Left ventricle myocardium inferior (tissue), 1 donor: ENCODE measurements at places on chromosomes 16 and 17. TPM values are rescaled to one million over a fixed set of nuclear protein-coding genes. Genes with fewer than 3 reads are reported as not detected.
A peak's percentile ranks its signal among the peaks of the same experiment; 100 is the strongest.

DNA sequence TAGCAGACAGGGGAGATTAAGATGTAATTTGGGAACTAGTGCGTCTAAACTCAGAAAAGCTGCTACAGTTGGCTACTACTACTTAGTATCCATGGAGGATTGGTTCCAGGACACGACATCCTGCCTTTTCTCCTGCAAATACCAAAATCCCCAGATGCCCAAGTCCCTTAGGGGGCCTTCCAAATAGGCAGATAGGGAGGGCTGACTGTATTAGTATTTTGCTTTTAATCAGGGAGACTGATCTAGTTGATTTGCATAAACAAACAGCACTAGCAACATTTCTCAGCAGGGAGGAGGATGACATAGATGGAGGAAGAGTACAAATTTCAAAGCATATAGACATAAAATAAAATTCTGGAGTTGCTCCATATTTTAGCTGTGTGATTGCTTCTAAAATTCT lies 621.6 kb upstream of the GOT2 start:
- DNase-seq, result no peak

- DNase-seq, result no peak
These were observed 9.2 kb downstream of the CHD3 start for GRCh38 chr17:7897773-7898172.

ATP6V0D1 gene
- total RNA-seq, result 65.8 TPM

- no peak for DNase-seq
These were observed 25.0 kb downstream of the CYB561 start for GRCh38 chr17:63420868-63421680.

DNA sequence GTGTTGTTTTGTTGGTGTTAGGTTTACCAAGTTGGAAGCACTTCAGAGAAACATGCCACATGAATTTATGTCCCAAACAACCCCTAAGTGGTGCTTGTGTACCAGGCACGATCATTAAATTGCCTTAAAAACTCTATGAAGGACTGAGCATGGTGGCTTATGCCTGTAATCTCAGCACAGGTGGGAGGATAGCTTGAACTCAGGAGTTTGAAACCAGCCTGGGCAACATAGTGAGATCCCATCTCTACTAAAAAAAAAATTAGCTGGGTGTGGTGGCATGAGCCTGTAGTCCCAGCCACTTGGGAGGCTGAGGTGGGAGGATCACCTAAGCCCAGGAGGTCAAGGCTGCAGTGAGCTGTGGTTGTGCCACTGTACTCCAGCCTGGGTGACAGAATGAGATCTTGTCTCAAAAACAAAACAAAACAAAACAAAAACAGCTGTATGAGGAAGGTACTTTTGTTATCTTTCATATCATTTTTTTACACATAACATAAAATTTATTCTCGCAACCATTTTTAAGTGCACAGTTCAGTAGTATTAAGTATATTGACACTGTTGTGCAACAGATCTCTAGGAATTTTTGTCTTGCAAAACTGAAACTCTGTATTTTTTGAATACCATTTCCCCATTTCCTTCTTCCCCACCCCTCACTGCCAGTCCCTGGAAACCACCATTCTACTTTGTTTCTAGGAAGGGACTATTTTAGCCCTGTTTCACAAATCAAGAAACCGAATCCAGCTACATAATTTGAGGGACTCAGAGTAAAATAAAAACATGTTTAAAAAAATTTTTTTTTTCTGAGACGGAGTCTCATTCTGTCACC lies 14.3 kb upstream of the RBBP6 start:
- no peak for DNase-seq

DNA sequence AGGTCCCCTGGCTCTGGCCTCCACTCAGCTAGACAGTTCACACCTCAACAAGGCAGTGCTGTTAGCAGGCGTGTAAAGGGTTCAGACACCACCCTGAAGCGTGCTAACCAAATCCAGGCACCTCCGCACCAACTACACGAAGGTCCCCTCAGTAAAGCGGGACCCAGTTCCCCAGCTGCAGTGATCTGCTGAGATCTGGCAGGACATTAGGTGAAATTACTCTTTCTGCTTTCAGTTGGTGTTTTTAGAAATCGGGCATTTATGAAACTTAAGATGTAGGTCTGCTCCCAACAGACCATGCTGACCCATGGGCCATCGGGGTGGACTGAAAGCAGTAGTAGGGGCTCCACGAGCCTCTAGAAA lies 27.1 kb downstream of the FBXO31 start:
- DNase-seq, result no peak

CSH1 gene
- not detected for total RNA-seq

- no peak for DNase-seq
These were observed 216.1 kb upstream of the RPL38 start for GRCh38 chr17:73987395-73987794.

TAT gene
- total RNA-seq, result not detected

GRCh38 chr17:31687505-31688126 lies 171.4 kb downstream of the COPRS start:
- DNase-seq, result no peak

DNA sequence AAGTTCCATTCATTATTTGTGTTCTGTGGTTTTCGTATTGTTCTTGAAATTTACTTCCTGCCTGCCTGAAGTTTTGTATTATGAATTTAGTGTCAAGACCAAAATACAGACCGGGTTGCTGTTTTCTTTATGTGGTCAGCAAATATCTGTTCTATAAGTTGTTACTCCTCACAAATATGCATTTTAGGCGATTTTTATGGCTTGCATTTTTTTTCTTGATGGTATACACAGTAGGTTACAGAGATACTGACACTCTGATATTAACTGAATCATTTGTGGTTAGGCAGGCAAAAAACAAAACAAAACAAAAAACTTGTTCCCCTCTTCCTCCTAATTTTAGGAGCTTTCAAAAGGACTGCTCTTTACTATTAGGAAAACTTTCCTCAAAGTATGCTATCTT lies 52.6 kb downstream of the BCAS3 start:
- DNase-seq, result no peak

DNA sequence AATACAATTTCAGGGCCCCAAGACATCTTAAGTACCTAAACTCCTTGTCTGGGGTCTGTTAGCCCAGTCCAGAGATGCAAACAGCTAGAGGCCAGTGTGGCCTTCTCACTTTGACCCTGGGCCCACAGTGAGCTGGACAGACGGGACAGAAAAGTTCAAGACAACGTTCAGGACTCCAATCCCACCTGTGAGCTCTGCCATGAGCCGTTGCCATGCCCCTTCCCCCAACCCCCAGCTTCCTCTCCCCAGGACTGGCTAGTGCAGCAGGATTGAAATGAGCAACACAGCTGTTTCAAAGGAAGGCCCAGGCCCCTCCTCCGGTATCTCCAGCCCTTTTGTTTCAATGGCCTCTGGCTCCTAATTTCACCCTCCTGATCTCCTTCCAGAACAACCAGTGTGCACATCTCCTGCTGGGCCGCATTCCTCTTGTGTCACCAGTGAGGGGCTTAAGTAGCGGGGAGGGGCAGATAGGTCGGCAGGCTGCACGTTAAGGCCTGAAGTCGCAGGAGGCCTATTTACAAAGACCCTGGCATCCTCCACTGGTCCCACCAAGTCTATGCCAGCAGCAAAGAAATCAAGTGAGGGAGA lies 11.3 kb downstream of the AXIN2 start:
- DNase-seq, result no peak

DNA sequence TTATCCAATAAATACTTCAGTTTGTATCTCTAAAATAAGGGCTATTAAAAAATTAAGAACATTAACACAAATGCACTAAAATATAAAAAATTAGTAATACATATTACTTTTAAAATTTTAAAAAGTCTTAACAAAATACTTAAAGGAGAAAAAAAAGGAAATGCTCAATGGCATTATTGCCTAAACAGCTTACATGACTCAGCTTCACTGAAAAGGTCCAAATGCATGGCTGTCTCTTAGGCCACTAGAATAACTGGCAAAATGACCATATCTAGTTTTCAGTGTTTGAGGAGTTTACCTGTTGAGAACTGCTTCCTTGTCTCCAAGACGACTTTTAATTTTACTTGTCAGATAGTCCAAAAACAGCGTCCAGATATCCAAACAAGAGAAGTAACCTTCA lies 66.0 kb downstream of the XPO6 start:
- no peak for DNase-seq

CHST5 gene
- 0.85 TPM for total RNA-seq

PLCG2 gene
- total RNA-seq, result 5.6 TPM

TBX6 gene
- 1.0 TPM for total RNA-seq

DNA sequence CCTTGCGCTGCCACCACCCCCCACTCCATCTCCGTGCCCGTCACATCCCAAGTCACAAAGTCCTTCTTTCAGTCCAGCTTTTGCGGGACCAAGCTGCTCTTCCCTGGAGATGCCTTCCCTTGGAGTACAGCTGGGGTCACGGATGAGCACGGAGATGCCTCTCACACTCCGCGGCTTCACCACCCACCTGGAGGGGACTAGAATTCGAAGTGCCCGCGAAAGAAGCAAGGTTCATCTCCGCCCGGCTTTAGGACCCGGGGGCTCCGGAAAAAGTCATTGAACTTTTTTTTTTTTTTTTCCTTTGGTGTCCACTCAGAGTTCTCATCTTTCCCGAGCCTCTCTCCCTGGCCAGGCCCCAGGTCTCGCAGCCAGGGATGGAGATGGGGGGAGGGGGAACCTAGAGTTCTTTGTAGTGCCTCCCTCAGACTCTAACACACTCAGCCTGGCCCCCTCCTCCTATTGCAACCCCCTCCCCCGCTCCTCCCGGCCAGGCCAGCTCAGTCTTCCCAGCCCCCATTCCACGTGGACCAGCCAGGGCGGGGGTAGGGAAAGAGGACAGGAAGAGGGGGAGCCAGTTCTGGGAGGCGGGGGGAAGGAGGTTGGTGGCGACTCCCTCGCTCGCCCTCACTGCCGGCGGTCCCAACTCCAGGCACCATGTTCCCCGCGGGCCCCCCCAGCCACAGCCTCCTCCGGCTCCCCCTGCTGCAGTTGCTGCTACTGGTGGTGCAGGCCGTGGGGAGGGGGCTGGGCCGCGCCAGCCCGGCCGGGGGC lies at the start of gene FKBP10:
TSS of gene FKBP10 (plus strand) at position 624 of the 771 bp plus-strand sequence. CDS start at position 655, 31 bp downstream.
- peak; percentile 61 for DNase-seq

TBX21 gene
- total RNA-seq, result 0.25 TPM

DNA sequence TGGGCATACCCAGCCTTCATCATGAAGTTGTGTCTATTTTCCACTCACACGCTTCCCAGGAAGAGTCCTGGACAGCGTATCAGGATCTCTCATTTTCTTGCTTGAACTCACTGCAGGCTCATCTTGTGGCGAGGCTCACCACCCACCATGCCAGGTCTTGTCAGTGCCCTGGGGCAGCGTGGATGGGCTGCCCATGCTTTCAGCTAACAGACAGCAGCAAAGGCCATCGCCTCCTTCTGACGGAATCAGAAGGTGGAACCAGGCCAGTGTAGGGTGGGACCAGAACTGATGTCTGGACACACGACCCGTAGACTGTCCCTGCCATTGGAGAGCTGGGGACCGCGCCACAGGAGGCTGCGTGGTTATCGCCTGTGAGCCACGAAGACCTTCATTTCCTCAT lies 169.4 kb downstream of the FOXL1 start:
- DNase-seq, result no peak

HAS3 gene
- 0.27 TPM for total RNA-seq

KCNJ18 gene
- not detected for total RNA-seq

GRCh38 chr16:87407511-87408112 lies 15.5 kb downstream of the MAP1LC3B start:
- DNase-seq, result peak; percentile 44

GRCh38 chr16:6926341-6926740 lies 406.3 kb upstream of the RBFOX1 start:
- DNase-seq, result no peak

KRTAP4-3 gene
- not detected for total RNA-seq

DNA sequence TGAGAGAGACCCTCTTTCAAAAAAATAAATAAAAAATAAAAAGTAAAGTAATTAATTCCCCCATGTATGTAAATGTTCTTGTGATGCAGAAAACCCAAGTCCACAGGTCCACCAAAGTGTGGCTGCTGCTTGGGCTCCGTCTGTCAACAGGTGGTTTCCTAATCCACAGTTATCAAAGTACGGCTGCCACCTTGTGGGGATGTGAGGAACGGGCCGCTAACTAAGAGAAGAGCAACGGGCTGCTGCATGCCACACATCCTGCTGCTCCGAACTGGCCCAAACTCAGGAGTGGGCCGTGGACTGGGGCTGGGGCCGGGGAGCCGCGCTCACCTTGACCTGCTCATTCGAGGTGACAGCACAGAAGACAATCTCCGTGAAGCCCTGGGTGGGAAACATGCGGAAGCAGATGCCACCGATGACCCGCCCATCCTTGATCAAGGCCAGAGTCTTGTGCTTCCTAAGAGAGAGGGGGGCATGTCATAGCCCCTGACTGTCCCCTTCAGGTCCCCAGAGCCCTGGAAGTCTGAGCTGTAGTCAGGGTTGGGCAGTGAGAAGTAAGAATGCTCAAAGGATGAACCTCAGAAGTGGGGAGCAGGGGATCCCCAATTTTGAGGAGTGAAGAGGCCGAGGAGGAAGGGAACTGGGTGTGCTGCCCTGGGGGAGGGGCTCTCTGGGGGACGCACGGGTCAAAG lies 4.3 kb downstream of the KAT2A start:
- DNase-seq, result peak; percentile 80
